Natural killer cell treated with Interleukin-12 subunit alpha and Interleukin-12 subunit beta and Interleukin-15 and Interleukin-18, amount 100 ng/mL, for 72 hours (primary cell): ENCODE measurements at places on chromosomes 4 and X. TPM values are rescaled to one million over a fixed set of nuclear protein-coding genes. Genes with fewer than 3 reads are reported as not detected.

DNA sequence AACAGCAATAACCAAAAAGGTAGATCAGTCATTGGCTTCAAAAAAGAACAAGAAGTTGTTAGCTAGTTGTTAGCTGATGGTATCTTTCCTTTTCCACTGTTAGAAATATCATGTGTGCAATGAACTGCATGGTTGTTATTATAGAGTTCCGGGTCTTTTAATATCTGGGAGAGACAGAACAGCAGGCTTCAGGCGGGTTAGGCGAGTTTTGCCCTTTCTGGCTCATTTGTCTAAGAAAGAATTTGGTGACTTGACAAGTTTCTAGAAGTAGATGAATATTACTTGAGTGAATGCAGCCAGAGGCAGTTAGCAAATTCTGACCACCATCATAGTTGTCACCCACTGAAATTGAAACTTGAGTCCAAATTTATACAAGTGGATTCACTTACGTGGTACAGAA is 88.9 kb upstream of the MID1 start:
- DNase-seq = no peak

The INTS6L gene
- 20.9 TPM for total RNA-seq

The TMEM187 gene
- total RNA-seq = 2.4 TPM

The TNIP3 gene
- 0.45 TPM for total RNA-seq

DNA sequence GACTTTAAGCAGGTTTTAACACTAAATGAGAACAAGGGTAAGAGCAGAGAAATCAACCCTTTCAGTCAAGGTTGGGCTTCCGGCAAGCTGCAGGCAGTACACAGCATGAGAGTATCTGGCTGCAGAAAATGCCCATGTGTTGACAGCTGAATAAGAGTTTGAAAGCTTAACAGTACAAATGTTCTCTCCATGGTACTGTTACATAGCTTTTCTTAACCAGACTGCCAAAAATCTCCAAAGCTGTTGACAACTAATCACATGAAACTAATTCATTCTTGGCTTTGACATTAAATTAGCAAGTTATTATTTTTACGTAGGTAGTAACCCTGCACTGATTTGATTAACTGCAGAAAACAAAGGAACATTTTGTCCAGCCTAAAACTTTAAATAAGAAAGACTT is 153.5 kb downstream of the SLC10A7 start:
- no peak for DNase-seq
